COR-L47 (cell line): ENCODE measurements at places on chromosomes 11 and 22.

DNA sequence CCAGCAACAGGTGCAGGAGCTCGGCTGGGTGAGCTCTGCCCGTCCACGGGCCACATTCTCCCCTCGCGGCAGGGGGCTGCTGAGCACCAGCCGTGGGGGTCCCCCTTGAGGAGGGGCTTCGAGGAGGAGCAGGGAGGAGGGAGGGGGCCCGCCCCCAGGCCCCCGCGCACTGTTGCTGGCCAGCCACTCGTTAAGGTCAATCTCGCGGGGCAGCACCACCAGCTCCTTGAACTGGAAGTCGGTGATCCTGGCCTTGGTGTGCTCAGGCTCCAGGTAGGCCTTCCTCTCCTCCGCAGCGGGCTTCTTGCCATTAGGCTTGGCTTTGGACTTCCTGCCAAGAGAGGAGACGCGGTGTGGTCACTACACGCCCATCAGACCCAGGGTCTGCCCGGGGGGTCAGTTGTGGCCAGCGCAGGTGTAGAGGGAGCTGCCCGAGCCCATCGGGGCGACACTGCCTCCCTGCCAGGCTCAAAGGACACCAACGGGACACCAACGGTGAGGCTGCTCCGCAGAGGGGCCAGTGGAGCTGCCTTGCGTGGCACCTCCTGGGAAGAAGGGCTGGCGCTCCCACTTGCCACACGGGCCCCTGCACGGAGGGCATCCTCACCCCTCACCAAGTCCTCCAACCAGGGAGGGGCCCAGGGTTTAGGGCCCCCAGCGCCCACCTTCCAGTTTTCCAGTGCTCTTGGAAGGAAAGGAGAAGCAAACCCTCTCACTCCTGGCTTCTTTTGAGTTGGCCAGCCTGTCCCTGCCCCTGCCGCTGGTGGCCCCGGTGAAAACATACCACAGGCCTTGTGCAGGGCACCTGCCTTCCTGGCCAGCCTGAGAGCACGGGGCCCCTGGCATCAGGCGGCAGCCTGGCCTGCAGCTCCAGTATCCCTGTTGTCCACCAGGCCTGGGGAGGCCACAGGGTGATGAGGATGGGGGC, 5.8 kb downstream of the MOB2 start:
- DNase-seq, result no peak

DNA sequence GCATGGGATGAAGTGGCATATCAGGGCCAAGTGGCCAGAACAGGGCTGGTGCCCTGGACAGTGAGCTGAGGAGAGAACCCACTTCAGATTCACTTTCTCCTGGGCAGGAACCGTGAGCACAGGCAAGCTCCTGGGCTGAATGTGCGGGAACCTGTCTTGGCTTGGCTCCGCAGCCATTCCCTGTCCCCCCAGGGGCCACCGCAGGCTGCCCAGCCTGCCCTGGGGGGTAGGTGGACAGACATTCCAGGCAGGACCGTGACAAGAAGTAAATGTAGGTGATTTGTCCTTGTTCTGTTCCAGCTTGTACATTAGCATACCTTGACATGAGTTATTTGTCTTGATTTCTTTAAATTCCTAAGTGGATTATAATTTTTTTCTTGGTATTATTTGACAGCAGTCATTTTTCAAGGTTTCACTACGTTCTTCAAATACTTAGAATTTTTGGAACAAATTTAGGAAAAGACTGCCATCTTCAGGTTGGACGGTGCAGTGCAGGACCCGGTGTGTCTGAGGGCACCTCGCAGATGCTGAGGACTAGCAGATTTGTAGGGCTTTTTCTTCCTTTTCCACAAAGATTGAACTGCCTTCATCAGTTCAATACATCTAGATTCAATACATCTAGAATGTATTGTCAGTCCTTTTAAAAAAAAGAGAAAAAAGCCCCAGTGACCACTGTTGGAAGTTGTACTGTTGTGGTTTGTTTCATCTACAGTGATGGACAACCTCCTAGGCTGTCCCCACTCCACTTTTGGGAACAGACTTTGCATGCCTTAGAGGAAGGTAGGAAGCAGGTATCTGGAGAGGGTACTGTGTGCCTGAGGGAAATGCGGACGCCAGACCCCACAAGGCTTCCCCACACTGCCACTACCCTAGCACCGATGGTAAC, 115.1 kb upstream of the RASSF10 start:
- peak; percentile 46 for DNase-seq

GRCh38 chr22:48715511-48715910, 1112.2 kb downstream of the BRD1 start:
- DNase-seq, result no peak

GRCh38 chr11:110974731-110975130, 262.5 kb upstream of the ARHGAP20 start:
- DNase-seq, result no peak

DNA sequence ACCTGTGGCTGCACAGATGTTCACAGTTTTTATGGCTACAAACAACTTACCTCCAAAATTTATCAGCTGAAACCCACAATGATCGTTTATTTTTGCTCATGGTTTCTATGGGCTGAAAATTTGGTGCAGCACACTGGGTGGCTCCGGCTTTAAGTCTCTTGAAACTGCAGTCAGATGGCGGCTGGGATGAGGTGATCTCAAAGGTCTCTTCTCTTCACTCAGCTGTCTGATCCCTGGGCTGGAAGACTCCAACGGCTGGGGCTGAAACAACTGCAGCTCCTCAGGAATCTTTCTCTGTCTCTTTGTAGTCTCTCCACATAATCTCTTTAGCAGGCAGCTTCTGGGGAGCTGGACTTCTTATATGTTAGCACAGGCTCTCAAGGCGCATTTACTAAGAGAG, 117.3 kb upstream of the FAT3 start:
- DNase-seq, result no peak

DNA sequence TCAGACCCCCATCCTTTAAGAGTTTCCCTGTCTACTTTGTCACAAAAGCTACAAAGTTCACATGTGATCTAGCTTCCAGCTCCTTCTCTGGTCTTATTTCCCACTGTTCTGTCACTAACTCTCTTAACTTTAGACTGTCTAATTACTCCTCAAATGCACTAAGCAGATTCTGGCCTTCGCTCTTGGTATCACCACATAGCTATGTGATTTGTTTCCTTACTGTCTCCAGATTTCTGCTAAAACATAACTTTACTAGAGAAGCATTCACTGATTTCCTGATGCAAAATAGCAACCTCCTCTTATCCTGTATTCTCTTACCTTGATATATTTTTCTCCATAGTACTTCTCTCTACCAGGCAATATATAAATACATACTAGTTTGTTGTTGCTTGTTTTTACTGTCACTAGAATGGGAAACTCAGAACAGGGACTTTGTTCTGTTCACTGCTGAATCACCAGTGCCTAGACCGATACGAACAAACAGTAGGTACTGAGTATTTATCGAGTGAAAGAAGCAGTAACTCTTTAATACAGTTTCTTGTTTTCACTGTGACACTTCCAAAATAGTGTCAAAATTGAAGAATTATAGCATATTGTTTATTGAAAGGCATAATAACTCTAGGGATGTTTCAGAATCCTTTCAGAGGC, 205.6 kb downstream of the DDX10 start:
- DNase-seq, result no peak

DNA sequence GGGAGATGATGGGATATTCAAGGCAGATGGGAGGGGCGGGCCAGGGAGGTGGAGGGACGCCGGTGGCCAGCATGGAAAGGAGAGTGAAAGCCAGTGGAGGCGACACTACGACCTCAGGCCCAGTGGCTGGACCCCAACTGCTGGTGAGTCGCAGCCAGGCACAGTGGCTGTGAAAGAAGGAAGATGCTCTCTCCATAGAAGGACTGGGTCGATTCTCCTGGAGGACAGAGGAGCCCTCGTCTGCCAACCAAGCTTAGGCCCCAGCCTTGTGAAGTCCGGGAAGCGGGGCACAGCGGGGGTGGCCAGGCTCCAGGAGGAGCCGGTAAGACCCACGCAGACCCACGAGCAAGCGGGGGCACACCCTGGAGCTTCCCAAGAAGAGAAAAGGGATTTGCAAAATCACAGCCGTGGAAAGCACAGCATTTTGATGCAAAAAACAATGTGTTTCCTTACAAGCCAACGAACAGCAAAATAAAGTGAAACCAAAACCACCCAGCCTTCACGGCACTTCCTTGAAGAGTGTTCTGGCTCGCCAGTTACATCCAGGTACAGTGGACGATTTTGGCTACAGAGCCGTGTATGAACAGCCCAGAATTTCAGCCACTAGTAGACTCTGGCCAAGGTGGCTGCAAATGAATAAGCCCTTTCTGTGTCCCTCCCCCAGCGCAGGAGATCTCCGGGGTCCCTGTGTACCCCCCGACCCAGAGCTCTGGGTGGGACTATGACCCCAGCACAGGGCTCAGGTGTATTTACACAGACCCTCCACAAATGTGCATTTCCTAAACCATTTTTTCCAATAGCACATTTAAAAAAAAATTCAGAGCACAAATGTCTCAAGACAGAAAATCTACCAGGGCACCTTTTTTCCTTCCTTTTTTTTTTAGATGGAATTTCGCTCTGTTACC, 96.9 kb downstream of the TRMU start:
- no peak for DNase-seq
